BE2C (cell line): ENCODE measurements at places on chromosomes 1 and 21.

GRCh38 chr1:10687782-10688408 lies 108.6 kb downstream of the CASZ1 start:
- DNase-seq: no peak

DNA sequence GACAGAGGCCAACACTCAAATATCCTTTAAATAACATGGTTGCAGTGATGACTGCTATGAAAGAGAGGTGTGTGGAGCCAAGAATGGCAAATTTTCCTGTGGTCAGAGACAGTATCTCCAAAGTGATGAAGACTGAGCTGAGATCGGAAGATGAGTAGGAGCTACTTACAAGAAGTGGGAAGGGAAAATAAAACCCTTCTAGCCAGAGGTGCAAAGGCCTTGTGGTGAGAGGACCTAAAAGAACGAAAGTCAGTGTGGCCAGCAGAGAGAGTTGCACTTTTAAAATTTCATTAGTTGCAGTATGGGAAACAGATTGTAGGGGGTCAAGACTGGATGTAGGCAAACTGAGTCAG lies 17.8 kb downstream of the SLAMF7 start:
- no peak for DNase-seq

GRCh38 chr1:224456637-224456953 lies 22.0 kb upstream of the WDR26 start:
- DNase-seq: no peak

DNA sequence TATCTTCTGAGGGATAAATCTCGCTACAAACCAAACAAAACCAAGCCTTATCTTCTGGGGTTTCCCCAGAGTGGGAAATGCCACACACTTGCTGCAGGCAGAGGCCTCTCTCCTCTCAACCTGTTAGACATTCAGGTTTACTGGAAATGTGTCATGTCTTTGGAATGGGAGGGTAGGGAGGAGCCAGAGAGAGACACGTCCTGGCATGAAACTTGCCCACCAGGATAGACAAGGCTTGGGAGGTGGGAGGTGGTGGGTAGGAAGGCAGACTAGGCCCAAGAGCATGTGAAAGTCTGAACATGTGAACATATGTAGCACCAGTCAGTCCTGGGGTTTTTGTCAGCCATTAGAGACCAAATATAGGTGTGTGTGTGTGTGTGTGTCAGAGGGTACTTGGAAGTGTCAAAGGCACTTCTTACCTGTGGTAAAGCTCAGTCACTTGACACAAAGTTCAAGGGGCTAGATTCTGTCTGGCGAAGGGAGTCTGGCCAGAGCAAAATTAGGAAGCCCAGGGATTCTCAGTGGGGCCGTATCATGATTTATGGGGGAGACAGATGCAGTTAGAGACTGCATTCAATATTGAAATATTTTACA lies 32.4 kb upstream of the PIGC start:
- no peak for DNase-seq

DNA sequence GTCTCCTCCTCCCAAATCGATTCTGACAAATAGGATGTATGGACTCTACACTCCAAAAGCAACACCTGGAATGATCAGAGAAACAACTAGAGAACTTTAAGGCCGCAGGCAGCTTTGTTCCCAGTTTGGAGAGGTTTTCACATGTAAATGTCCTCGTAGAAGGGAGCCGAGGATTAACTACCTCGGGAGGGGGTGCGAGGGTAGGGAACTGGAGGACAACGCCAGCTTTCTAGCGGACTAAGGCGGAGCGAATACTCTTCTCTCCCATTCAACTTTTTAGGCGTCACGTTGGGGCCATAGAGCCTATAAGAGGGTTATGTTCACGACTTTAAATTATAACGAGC lies 1.2 kb downstream of the SCAF4 start:
- DNase-seq: no peak

DNA sequence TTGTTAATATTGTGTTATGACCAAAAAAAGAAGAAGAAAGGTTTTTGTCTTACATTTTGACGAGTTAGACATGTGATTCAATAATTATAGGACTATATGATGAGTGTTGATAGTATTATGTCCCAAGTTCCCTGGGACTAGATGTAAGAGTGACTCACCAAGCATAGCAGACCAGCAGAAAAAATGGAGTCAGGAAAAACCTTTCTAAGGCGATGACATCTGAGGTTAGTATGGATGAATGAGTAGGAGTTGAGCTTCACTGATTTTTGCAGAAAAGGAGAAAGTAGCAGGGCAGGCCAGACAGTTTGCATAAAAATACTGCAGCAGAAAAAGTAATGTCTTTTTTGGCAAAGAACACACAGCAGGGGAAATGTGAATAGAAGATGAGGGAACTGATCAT lies 1041.3 kb upstream of the ADGRL4 start:
- no peak for DNase-seq
